ENCODE measurements at places on chromosomes 5 and 9. TPM values are rescaled to one million over a fixed set of nuclear protein-coding genes. Genes with fewer than 3 reads are reported as not detected.

DNA sequence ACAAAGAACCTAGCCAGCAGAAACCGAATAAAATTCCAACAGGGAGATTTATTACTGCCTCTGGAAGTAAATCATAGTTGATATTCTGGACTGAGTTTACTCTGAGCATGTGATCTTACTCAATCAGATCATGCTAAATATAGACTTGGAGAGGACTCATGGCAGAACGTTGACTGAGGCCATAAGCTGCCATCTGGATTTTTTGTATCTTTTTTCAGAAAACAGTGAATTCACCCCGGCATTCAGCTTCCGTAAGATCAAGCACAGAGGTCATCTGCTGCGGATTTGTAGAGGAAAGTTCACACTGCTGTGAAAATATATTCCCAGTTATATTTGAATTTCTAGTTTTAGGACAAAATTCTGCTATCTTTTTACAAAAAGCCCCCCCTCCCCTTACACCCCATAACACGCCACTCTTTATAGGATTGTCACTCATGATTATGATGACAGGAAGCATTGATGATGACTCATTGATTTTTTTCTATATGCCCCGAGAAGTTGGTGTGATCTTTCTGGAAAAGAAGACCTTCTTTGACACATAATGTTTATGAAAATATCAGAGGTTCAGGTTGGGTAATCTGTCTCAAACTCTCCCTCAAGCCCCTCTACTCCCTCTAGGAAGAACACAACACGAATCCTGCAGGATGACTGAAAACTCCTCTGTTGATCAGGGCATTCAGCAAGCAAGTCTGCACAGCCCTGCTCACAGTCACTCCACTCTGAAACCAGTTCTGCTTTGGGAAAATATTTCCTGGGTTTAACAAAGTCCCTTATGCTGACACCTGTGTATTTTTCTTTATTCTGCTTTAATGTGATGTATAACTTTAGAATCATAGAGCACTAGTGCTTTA, 70.8 kb downstream of the NXNL2 start:
- DNase-seq, result no peak

GRCh38 chr9:133125941-133126696, 5.1 kb upstream of the RALGDS start:
- DNase-seq, result no peak

DNA sequence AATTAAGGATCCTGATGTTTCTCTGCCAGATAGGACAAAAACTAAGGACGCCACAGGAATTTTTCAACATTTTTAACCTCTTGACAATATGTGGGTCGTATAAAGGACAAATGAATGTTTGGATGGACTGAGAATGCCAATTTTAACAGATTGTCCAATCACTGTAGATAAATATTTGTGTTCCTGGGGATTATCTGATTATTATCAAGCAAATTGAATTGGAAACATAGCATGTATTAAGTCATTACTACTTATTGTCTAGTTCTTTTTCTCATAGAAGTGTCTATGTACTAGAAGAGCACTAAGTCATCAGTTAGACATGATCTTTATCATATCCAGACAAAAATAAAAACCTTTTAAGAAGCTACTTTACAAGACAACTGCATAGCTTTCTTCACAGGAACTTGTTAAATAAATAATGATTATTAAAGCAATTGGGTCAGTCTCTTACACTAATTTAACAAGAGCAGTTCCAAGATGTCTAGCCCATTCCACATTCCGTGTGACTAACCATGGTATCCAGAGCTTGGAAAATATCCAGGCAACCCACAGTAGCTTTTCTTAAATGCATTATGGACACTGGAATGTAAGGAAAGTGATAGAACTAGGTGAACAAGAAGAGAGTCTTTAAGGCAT, 127.5 kb upstream of the CDKN2B start:
- no peak for DNase-seq

The C9orf153 gene
- 0.62 TPM for total RNA-seq

GRCh38 chr9:135302329-135303279, 177.0 kb upstream of the PPP1R26 start:
- no peak for DNase-seq

DNA sequence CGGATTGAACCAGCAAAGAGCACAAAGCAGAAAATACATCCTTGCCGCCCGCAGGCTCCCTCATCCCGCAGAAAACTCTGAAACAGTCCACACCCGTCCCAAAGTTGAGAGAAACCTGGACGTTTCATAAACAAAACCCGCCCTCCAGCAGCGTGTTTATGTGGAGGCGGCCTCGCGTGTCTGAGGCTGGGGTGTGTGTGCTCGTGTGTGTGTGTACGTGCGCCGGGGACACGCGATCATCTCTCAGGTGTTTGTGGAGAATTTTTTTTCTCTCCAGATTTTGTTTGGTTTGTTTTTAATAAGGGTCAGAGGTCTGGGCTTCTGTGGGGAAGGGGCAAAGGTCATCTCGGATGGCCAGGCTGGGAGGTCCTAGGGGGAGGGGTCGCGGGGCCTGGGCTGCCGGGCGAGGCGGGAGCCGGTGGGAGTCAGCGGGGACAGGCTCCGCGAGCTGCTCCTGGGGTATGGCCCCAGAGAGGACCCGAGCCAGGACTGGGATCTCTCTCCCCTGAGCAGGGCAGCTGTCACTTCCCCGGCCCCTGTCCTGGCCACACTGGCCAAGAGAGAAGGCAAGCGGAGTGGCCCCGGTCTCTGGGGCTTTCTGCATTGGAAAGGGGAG, 206.4 kb downstream of the C9orf50 start:
- DNase-seq, result no peak

DNA sequence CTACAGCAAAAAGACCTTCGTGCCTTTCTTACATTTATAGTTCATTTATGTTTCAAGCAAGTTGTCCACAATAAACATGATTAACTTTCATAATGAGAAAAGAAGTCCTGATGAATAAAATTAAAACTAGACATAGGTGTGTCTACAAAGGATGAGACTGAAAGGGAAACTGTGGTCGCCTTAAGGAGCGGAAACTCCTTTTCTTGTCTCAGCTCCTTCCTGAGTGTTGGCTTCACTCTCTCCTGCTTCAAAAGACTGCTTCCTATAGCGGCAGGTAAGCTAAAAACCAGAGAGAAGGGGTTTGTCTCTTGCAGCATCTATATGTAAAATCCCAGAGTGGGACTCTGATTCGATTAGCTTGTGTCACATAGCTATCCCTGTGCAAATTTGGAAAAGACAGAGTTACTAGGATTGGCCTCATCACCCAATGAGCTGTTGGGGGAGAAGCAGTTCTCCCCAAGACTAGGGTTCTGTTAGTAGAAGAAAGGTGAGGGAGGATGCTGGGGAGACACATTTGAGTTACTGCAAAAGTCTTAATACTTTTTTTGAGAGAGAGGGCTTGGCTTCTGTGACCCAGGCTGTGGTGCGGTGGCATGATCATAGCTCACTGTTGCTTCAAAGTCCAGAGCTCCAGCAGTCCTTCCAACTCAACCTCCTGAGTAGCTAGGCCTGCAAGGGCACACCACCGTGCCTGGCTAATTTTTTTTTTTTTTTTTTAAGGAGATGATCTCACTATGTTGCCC, 16.8 kb upstream of the CTSL start:
- no peak for DNase-seq

The SPAAR gene
- total RNA-seq, result 0.31 TPM

GRCh38 chr5:123681061-123681460, 169.1 kb downstream of the CSNK1G3 start:
- DNase-seq, result no peak

DNA sequence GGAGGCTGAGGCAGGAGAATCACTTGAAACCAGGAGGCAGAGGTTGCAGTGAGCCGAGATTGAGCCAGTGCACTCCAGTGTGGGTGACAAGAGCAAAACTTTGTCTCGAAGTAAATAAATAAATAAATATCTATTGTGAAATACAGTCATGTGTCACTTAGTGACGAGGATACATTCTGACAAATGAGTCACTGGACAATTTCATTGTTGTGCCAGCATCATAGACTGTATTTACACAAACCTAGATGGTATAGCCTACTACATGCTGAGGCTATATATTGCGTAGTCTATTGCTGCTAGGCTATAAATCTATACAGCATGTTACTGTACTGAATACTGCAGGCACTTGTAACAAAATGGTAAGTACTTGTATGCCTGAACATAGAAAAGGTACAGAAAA, 61.1 kb upstream of the CCL21 start:
- no peak for DNase-seq

The TMEFF1 gene
- total RNA-seq, result 47.6 TPM

The SIT1 gene
- not detected for total RNA-seq

GRCh38 chr9:83538890-83539238, 663 bp upstream of the FRMD3 start:
- DNase-seq, result no peak

The MEIKIN gene
- total RNA-seq, result 1.7 TPM

DNA sequence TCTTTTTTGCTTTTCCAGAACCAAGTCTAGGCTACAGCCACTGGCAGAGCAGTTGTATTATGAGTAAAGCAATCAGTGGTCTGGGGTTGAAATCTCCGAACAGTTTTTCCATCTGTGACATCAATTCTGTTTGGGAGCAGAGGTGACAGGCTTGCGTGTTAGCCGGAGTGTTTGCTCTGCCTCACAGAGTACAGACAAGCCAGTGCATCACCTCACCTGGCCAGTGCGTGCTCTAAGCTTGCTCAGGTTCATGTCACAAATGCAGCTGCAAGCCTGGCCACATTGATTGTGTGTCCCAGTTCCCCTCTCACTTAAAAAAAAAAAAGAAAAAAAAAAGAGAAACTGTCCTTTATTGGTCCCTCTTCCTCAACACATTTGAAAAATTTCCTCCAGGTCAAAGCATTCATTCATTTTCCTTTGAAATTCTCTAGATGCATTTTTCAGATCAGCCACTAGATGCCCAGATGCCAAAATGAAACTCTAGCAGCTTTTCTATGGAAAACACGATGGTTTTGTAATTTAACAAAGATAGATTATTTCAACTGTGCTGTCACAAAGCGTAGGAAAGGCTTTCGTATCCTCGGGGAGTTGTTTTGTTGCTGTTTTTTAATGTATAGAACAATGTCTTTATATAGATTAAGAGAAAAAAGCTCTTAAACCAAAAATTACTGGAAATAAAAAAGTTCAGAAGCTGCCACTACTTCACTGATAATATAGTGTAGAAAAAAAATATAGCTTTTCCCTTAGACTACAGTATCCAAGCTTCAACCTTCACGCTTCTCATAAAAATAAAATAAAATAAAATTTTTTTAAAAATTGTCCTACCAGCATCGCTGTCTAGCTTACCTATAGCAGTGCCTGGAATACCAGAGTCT, 585.5 kb downstream of the TLE1 start:
- no peak for DNase-seq

- DNase-seq, result no peak
Measured at GRCh38 chr9:91146391-91147019, 215.2 kb downstream of the AUH start.

DNA sequence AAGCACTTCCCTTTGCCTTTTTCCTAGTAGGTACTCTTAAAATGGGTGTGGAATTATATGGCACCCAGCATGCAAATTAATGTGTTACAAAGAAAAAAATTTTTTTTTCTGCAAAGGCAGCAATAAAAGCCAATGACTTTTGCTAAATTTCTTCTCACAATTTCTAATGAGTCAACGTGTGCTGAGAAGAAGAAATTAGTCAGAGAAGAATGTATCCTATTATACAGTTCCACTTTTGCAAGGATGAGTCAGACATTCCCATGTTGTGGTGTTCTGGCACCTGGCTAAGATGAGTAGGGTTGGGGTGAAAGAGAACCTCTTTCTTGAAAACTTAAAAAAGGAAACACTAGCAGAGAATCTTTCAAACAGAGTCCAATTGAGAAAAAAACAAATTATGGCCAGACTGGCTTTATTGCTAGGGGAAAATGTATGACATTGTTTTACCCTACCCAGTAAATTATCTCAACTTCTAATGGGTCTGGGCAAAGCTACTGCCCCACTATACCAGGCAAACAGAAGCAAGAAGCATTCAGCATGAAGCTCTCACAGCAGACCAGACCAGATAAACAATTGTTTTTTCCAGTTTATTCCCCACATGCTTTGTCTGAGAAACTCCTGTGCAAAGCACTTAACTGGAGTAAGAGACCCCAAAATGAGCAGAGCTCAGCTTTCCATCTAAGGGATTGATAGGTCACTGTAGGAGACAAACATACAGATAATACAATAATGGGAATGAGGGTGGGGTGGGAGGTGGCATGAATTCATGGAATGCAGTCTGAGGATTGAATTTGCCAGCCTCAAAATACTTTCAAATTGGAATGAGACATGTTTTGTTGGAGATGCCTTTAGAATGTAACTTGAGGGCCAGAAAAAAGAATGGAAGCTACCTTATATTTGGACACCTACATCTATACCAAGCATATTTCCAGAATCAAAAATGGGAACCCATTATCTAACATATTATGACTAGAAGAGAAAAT, 220.8 kb upstream of the RFX3 start:
- no peak for DNase-seq

- DNase-seq, result no peak
Measured at GRCh38 chr5:168802337-168802736, 223.2 kb upstream of the PANK3 start.

The GABRA1 gene
- 18.2 TPM for total RNA-seq

GRCh38 chr5:66440202-66440680, 156.0 kb upstream of the MAST4 start:
- DNase-seq, result no peak

The BARHL1 gene
- total RNA-seq, result not detected

The SPATA31E1 gene
- not detected for total RNA-seq

DNA sequence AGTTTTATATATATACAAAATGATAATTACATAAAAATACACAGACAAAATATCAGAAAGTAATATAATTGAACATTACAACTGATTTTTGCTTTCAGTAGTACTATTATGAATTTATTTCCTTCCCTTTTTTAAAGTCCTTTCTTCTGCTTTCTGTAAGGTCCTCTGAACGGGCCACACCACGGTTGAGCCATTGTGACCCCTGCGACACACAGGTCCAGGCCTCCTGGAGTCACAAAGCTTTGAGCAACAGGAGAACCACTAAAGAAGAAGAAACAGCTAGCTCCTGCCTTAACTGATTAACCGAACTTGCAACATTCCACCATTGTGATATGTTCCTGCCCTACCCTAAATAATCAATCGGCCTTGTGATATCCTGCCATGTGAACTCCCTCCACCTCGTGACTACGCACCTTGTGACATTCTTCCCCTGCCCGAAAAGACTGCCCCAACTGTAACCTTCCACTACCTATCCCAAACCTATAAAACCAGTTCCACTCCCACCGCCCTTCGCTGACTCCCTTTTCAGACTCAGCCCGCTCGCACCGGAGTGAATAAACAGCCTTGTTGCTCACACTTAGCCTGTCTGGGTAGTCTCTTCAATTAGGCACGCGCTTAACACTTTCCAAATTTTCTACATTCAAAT, 375.0 kb upstream of the RFX3 start:
- DNase-seq, result no peak

DNA sequence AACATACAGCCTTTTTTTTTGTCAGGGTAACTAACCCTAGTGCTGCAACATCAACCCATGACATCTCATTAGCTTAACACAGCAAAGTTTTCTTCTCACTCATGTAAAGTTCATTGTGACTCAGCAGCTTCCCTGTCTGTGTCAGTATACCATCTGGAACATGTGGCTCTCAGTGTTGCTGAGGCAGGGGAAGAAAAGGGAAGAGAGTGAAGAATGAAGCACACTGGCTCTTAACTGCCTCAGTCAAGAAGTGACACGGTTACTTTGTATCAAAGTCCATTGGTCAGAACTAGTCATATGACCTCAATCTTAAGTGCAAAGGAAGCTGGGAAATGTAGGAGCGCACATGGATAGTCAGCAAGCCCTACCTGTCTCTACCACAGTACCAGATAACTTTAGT, 185.0 kb upstream of the ELL2 start:
- DNase-seq, result no peak
